NCI-H1105 (cell line): ENCODE measurements at places on chromosomes 16 and 17.

GRCh38 chr16:12423131-12423530 lies 380.6 kb downstream of the CPPED1 start:
- no peak for DNase-seq

GRCh38 chr16:69924777-69925191 lies 26.4 kb upstream of the CLEC18A start:
- DNase-seq: no peak

DNA sequence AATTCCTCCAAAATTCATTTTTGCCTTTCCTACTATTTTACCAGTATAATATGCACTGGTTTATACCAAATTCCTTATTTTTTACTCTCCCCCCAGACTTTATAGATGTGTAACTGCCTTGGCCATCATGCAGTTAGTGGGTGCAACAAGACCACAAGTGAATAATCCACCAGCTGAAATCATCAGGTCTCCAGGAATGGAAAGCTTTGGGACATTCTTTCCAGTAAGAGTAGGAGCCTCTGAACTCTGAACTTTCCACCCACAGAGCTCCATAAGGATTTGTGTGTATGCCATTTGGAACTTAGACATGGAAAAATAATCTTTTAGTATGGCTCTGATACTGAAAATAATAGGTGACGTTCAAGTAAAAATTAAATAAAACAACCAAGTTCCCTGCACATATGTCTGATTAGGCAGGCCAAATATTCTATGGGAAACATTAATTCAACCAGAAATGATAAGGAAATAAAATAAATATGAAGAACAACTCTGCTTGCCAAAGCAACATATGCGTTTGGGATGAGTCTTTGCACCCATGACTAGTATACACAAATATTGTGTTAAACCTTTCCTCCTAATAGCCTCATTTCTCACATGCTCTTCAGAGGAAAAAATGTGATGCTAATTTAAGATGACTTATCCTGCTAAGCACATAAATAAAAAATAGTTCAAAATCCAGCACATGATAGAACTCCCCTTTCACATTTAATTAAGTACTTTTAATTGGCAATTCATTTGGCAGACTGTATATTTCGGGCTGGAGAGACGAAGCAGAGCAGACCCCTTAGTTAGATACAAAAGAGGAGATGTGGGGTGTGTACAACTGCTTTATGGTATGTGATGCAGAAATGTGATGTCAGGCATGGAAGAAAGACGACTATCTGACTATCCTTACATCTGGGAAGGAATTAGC lies 11.6 kb upstream of the LYRM9 start:
- DNase-seq: no peak

GRCh38 chr16:49399594-49400364 lies 26.2 kb downstream of the C16orf78 start:
- no peak for DNase-seq

DNA sequence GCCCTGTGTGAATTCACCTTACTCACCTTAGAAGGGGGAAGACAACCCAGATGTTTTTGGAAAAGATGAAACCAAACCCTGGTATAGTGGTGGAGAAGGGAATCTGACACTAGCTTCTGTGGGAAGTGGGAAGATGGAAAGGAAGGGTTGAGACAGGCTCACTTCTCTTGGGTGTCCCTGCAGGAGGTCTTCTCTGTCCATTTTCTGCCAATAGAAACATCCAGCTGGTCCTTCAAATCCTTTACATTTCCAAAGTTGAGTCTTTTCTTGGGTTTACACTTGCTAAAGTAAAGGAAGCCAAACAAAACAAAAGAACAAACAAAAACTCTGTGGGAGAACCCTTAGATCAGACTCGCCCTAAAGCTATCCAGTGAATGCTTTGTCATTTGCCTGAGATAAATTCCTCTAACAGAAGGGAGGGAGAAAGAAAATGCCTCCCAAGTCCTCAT lies 10.2 kb downstream of the HOXB1 start:
- DNase-seq: no peak

- DNase-seq: no peak
These were observed 14.1 kb downstream of the MYO1C start for GRCh38 chr17:1478418-1478817.

DNA sequence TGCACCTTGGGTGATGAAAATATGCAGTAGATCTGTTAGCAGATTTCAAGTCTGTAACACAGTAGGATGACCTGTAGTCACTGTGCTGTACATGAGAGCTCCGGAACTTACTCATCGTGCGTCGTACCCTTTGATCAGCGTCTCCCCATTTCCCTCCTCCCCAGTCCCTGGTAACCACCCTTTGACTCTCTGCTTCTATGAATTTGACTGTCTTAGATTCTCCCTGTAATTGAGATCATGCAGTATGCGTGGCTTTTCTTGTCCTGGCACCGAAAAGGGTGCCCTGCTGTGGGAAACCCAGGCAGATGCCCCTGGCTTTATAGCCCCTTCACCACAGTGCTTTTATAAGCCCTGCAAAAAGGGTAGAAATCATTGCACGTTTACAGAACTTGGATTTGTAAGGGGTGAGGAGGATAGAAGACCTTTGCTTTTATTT lies 20.5 kb downstream of the CLEC16A start:
- DNase-seq: no peak

GRCh38 chr17:17684906-17685774 lies 3.9 kb downstream of the RAI1 start:
- no peak for DNase-seq

- no peak for DNase-seq
These were observed 124.4 kb downstream of the SPACA3 start for GRCh38 chr17:33116021-33116551.

DNA sequence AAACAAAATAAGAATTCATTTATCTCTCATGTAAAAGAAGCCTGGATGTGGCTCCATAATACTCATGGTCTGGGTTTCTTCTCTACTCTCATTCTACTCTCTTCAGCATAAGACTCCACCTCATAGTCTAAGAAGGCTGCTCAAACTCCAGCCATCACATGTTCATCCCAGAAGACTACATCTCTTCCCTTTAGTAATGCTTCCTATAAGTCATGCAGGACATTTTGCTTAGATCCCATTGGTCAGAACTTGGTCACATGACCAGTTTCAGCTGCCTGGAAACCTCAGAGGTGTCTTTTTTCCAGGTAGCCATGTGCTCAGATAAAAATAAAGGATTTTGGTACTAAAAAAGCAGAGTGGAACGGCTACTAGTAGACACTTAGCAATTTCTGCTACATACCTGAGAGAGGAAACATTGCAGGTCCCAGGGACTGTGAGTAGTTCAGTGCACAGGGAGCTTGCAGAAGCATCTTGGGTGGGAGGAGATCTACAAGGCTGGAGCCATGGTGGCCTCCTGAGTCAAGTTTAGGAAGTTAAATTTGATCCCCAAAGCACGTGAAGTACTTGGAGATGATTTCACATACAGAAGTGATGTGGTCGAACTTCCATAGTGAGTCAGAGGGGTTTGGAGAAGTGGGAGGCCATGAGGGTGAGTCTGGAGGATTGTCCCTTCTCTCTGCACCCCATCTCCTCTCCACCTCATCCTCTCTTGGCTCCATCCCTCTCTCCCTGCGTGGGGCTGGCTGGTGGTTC lies 110.2 kb downstream of the CCDC182 start:
- DNase-seq: no peak

DNA sequence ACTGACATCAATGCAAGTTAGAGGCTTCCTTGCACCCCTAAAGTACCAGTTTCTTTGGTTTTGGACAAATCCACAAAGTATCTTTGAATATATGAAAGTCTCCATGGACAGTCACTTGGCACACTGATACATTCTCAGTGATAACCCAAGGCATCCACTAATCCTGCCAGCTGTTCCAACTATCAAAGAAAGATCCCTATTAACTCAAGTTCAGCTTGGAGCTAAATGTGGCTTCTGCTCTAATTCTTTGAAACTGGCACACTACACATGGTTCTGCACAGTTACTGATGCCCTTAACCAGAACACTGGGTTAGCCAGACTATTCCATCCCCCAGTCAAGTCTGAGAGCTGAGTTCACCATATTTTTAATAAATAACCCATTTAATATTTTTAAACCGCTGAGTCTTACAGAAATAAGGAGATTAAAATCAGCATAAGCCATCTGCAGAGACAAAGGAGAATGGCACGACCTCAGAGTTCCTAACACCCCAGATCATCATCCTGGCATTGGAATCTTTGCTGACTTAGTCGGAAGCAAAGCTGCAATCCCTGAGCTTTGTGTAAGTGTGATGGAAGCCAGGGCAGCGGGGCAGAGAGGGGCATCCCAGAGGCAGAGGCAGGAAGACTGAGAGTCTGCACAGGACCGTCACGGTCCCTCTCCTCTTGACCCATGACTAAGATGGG lies 6.3 kb downstream of the CACNG1 start:
- no peak for DNase-seq

- DNase-seq: no peak
These were observed 82.3 kb downstream of the MARCHF10 start for GRCh38 chr17:62725791-62726249.

GRCh38 chr17:38598536-38598935 lies 7.2 kb downstream of the SRCIN1 start:
- DNase-seq: peak; percentile 77

DNA sequence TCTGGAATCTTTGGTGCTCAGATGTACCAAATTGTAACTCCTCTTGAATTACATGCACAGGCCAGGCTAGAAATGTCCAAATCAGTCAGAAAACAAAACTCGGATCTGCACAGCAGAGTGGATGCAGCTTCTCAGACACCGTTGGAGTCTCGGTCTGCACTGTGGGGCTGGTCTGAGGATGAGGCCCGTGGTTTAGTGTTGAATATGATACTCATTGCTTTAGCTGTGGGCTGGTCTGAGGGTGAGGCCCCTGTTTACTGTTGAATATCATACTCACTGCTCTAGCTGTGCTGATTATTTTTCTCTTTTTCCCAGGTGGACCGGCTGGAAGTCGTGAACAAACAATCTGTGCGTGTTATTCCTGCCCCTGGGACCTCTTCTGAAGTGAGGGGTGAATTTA lies 35.0 kb downstream of the DBNDD1 start:
- no peak for DNase-seq

- DNase-seq: no peak
These were observed 59.6 kb downstream of the TANGO6 start for GRCh38 chr16:68902969-68903345.

DNA sequence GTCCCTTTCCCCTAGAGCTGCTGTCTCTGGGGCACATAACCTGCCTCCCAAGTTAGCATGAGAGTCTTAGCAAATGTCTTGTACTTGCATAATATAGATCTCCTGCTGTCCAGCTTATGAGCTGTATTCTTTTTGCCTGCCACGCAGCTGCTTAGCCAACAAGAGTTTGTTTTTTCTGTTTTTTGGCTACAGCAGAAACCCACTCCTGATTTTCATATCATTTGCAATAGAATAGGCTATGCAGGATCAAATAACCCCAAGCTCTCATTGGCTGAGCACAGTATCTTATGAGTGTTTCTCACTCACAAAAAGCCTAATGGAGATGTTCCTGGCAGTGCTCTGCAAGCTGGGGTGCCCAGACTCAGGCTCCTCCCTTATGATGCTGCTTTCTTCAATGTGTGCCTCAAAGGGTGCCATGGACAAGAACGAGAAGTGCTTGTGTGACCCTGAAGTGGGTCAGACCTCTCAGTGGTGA lies 23.1 kb downstream of the B9D1 start:
- DNase-seq: no peak

GRCh38 chr17:72560303-72561247 lies 439.8 kb downstream of the SOX9 start:
- peak; percentile 15 for DNase-seq

GRCh38 chr17:1724351-1724868 lies at the start of gene WDR81:
Gene WDR81, plus strand, starts transcription at chr17:1724704. Its CDS starts 256 bp downstream, at chr17:1724960.
- DNase-seq: peak; percentile 56

DNA sequence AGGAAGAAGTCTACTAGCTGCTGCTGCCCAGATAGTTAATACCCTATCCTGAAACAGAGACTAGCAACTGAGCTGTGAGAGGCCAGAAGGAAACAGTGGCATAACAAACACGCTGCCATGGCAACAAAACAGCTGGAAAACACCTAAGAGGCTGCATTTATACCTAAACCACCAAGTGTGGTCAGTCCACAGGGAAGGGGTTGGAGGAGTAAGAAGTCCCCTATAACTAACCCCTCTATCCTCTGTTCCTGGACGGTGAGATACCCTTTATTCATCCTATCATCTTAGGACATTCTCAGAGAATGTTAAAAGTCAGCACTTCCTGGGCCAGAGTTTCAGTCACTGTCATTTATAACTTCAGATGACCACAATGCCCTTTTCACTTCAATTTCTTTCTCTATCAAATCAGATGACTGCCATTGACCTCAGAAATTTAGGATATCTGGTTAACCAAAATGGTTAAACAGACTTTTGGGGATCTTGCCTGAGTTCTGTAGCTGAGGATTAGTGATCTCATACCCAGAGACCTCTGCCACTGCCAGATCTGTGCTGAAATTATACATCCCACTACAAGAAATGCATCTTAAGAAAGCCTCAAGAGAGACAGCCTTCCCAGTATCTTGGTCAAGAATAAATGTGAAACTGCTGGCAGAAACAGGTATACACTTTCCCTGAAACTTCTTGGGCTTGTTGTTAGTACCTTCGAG lies 36.2 kb downstream of the STH start:
- DNase-seq: no peak

DNA sequence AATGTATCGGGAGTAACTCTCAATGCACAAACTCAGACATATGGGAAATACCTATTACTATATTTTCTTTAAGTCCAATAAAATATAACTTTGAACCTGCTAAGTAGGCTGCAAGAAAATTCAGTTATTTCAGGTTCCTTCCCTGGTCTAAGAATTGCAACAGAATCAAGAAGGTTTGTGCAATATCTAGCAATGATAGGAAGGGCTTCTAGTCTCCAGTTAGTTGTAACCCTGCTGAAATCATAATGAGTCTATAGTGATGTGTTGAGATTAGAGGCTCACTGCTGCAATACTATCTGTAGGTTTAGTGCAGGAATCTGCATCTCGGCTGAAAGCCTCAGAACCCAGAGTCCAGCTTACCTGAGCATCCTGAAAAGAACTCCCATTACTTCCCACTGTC lies 110.5 kb downstream of the PMP22 start:
- no peak for DNase-seq

DNA sequence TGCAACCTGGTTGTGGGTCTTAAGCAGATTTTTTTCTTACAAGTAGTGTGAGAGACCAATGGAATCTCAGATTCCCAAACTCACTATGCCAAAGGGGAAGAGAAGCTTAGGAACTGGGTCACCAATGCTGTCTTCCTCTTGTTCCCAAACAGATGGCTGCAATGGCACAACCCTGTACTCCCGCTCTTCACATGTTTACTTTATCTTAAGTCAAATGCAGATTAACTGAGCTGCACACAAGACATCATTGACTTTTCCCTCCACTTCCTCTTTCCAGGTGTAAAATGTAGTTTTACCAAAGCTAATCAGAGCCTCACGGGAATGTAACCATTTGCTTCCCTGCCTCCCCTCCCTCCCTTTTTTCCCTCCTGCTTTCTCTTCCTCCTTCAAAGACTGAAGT lies 14.4 kb upstream of the CD300E start:
- DNase-seq: no peak
